GM13976 (cell line): ENCODE measurements at places on chromosomes 2 and 18.
A peak's percentile ranks its signal among the peaks of the same experiment; 100 is the strongest.

DNA sequence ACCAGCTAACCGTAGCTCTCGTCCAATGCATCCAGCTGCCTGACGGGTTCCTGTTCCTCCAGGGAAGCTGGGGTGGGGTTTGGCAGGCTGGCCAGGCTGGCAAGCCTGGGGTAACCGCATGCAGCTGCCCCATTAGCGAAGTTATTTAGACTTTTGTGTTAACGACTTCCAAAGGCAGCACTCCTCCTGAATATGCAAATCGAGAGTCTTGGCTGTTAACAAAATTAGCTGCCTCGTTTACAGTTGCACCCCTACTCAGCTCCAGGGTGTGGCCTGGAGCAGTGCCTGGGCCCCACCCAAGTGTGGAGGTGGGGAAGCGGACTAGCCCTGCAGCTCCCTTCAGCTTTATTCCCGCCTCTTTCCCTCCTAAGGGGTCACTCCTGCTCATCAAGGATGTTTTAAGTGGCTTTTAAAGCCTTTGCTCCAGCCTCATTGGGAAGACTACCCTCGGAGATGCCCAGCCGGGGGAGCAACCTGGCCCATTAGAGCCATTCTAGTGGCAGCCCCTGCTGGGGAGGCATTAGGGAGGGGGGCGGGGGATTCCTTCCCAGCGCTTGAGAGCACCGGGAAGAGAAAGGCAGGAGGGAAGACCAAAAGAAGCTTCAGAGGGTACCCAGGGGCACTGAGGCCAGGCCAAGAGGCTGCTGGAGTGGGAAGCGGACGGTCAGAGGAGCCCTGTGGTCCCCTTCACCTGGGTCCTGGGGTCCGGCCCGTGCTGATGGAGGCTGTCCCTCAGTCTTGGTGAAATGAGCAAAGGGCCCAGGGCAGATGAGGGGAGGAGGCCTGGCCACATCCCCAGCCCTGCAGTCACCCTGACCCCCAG lies 204.1 kb downstream of the CELF4 start:
- no peak for DNase-seq

- DNase-seq, result no peak
Observed at GRCh38 chr2:127060264-127060945, 46.5 kb downstream of the BIN1 start.

- no peak for DNase-seq
Observed at GRCh38 chr18:74778191-74778847, 180.6 kb downstream of the ZNF407 start.

GRCh38 chr2:34979148-34979547 lies 1376.4 kb upstream of the CRIM1 start:
- no peak for DNase-seq

- DNase-seq, result peak; percentile 54
Observed at GRCh38 chr2:177906041-177906718, 166.4 kb downstream of the PDE11A start.

GRCh38 chr2:41151746-41152145 lies 699.9 kb upstream of the SLC8A1 start:
- DNase-seq, result no peak

DNA sequence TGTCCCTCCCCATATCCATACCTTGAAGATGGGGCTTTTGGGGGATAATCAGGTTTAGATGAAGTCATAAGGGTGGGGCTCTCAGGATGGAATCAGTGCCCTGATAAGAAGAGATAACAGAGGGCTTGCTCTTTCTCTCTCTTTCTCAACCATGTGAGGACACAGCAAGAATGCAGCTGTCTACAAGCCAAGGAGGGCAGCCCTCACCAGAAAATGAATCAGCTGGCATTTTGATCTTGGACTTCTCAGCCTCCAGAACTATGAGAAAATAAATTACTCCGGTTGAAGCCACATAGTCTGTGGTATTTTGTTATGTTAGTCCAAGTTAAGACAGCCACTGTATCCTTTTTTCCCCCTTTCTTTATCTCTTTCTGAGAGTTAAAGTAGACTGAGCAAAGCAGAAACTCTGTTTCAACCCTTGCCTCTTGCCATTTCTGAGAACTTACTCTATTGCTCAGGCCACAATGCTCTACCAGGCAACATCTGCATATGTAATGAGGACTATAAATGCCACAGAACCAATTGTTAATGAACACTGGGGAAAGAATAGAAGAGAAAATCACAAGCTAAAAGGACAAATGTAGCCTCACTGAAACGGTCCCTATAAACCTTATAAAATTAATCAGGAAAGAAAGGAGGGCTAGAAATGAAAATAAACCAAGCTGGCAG lies 56.9 kb downstream of the SRBD1 start:
- DNase-seq, result no peak

- no peak for DNase-seq
Observed at GRCh38 chr2:4507661-4508060, 804.3 kb downstream of the DCDC2C start.

GRCh38 chr2:143668234-143668633 lies 539.0 kb downstream of the ARHGAP15 start:
- DNase-seq, result no peak
